ENCODE measurements at places on chromosomes 1 and 21.

DNA sequence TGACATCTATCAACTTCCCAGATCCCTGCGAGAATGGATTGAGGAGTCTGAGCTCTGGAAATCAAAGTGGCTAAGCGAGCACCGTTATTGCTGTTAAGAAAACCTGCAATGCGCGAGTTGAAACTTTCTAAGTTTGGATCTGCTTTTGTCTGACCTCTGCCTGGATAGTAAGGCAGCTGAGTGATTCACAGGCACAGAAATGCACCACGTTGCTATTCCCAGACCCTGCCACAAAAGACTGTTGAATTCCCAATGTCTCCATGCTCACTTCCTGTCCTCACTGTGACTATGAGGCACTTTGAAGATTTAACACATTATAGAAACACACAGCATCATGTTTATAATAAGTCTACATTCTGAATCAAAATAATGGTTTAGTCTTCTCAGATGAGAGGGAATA lies 27.1 kb upstream of the CNIH3 start:
- no peak for DNase-seq

GRCh38 chr1:101137144-101138126 lies 99.4 kb upstream of the S1PR1 start:
- no peak for DNase-seq

GRCh38 chr1:29193879-29194455 lies 12.3 kb upstream of the SRSF4 start:
- DNase-seq, result no peak

- no peak for DNase-seq
These were observed 132.1 kb upstream of the PRMT6 start for GRCh38 chr1:106924360-106924759.

DNA sequence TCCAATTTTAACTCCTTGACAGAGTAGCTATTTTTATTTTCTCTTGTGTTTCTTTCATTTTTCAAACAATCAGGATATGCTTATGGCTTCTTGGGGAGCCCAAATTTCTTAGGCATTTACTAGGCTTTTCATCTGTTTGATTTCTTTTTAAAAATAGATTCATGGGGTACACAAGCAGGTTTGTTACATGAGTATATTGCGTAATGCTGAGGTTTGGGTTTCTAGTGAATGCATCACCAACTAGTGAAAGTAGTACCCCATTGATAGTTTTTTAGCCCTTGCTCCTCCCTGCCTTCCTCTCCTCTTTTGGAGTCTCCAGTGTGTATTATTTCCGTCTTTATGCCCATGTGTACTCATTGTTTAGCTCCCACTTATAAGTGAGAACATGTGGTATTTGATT lies 190.7 kb downstream of the CENPF start:
- DNase-seq, result no peak

Data from amniotic stem cell (primary cell).